ENCODE measurements at places on chromosomes 16 and 17.

GRCh38 chr17:14341866-14342265 is 41.0 kb downstream of the HS3ST3B1 start:
- DNase-seq = no peak

GRCh38 chr16:54944002-54944401 is 13.3 kb downstream of the IRX5 start:
- no peak for DNase-seq

DNA sequence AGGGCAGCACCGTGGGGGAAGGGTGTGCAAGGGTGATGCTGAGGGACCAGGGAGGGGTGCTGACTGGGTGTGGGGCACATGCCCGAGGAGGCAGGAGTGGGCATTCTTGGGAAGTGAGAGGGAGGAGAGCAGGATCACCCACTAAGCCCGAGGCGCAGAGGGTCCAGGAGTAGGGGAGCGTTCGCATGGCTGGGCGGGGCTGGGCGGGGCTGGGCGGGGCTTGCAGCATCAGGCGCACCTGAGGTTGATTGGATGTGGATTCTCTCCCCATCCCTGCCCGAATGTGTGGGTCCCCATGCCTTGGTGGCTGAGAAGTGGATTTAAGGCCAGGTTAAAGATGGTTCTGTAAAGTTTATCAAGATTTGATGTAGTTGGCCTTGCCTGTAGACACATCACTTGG is 14.2 kb downstream of the BANP start:
- no peak for DNase-seq

GRCh38 chr16:78984324-78984723 is 616.2 kb downstream of the MAF start:
- no peak for DNase-seq

- DNase-seq = no peak
Measured at GRCh38 chr17:9557857-9558256, 17.8 kb downstream of the STX8 start.
